Fibroblast of lung (primary cell): ENCODE measurements at places on chromosomes 4 and X. TPM values are rescaled to one million over a fixed set of nuclear protein-coding genes. Genes with fewer than 3 reads are reported as not detected.

The TMSB15A gene
- 3.6 and 4.1 TPM in 2 replicates for total RNA-seq

The FABP2 gene
- total RNA-seq, result not detected in 2 replicates

The TMEM154 gene
- total RNA-seq, result 0.50 and 0.77 TPM in 2 replicates

GRCh38 chrX:5644776-5645175 lies 583.9 kb downstream of the NLGN4X start:
- no peaks in the 10 kb centered on the region for H3K36me3 ChIP-seq
- DNase-seq, result no peak
- H3K4me3 ChIP-seq, result no peak overlapping the region
- no peak overlapping the region for H3K27ac ChIP-seq

DNA sequence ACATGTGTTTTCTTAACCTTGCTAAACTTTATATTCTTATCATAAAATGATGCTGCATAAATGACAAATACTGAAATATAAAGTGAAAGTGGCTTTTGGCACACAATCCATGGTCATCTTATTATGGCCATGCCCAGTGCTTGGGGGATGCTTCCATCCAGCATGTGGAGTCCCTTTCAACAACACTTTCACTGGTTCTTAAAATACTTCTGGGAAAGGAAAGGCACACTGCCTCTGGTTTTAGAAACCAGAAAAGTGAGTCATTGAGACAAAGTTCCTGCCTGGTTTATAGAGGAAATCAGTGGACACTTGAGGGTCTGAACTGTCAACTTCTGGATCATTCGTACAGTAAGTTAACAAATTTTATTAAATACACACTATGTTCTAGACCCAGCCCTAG lies 248.0 kb upstream of the ADAMTS3 start:
- no peaks in the 10 kb centered on the region for H3K4me1 ChIP-seq
- no peaks in the 10 kb centered on the region for H3K36me3 ChIP-seq
- H3K27ac ChIP-seq, result no peak overlapping the region
- no peak overlapping the region for H3K4me3 ChIP-seq
- DNase-seq, result no peak

DNA sequence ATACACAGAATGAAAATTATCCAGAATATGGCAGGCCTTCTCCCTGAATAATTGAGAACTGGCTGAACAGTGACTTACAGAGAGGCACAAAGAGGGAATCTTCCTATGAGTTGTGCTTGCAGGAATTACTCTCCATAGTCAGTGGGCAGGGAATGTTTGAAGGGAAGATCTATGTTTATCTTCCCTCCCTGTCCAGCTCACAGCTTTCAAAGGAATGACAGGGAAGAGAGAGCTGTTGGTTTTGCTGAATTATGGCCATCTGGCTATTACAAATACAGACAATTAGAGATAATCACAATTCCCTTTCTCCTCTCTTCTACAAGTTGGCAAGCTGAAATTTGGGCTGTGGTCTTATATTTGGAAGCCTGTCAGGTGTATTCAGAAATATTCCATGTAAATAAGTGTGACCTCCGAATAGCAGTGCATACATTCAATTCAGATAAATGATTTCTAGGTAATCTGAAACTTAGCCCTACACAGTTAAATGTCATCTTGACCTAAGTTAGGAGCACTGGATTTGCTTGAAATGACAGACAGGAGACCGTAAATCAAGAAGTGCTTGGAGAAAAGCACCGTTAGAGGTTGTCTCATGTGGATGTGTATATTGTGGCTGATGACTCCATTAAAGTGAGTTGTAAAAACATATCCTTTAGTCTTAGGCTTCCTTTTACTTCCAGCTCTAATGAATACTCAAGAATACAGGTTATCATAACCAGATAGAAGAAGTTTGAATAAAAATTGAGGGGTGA lies 136.8 kb downstream of the C4orf33 start:
- no peak for DNase-seq
- H3K4me1 ChIP-seq, result no peaks in the 10 kb centered on the region
- no peaks in the 10 kb centered on the region for H3K36me3 ChIP-seq
- no peak overlapping the region for H3K4me3 ChIP-seq

The PAGE2B gene
- total RNA-seq, result not detected in 2 replicates

DNA sequence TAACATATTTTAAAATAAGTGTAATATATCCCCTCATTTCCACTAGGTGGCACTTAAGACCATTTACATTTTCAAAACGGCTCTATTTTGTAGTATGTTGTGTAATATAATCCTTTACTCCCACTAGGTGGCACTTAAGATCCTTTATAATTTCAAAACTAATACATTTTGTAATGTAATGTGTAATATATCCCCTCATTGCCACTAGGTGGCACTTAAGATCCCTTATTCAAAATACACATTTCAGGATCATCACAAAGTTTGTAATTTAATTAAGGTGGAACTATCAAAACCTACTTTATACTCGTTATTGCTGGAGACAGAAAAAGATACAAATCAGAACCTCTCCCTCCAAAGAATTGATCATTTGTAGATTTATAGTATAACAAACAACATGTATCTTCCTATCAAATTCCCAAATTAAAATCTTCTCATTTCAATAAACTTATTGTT lies 132.5 kb downstream of the ARHGAP6 start:
- no peak overlapping the region for H3K27ac ChIP-seq
- DNase-seq, result peak; percentile 78
- no peak overlapping the region for H3K4me3 ChIP-seq
- no peaks in the 10 kb centered on the region for H3K27me3 ChIP-seq
- H3K4me1 ChIP-seq, result peaks cover 3% of the 10 kb centered on the region

DNA sequence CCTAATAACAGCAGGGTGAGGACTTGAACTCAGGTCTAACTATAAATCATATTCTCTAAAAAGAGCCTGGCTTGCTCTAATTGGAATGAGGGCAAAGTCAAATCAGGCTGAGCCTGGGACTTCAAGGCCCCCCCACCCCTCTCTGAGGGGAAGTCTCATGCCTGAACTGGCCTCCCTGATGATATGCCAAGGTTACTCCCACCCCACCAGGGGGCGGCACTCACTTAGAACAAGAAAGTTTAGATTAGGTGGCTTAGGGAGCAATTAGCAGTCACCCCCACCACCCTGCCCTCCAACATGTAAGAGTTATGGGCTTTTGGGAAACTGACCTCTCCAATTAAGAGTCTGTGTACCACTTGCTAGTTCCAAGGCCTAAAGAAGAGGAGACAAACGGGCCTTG lies 2.7 kb downstream of the FOXO4 start:
- H3K4me1 ChIP-seq, result no peaks in the 10 kb centered on the region
- H3K27me3 ChIP-seq, result no peaks in the 10 kb centered on the region
- H3K36me3 ChIP-seq, result no peaks in the 10 kb centered on the region
- peak; percentile 25 for DNase-seq

- H3K4me1 ChIP-seq, result peaks cover 20% of the 10 kb centered on the region
- H3K27ac ChIP-seq, result no peak overlapping the region
- DNase-seq, result no peak
- no peak overlapping the region for H3K4me3 ChIP-seq
- no peaks in the 10 kb centered on the region for H3K27me3 ChIP-seq
- no peaks in the 10 kb centered on the region for H3K36me3 ChIP-seq
These were observed 105.4 kb downstream of the ANXA3 start for GRCh38 chr4:78656968-78657445.

GRCh38 chr4:105641845-105642244 lies 66.6 kb downstream of the INTS12 start:
- no peaks in the 10 kb centered on the region for H3K27me3 ChIP-seq
- no peaks in the 10 kb centered on the region for H3K4me1 ChIP-seq
- H3K36me3 ChIP-seq, result no peaks in the 10 kb centered on the region
- H3K27ac ChIP-seq, result no peak overlapping the region

The CCDC110 gene
- total RNA-seq, result 2.0 and 2.3 TPM in 2 replicates

The CD40LG gene
- total RNA-seq, result not detected in 2 replicates

GRCh38 chrX:154140742-154141141 lies 3.3 kb upstream of the OPN1LW start:
- H3K36me3 ChIP-seq, result no peaks in the 10 kb centered on the region
- no peaks in the 10 kb centered on the region for H3K27me3 ChIP-seq
- no peak for DNase-seq

The RIBC1 gene
- 0.77 and 1.3 TPM in 2 replicates for total RNA-seq

DNA sequence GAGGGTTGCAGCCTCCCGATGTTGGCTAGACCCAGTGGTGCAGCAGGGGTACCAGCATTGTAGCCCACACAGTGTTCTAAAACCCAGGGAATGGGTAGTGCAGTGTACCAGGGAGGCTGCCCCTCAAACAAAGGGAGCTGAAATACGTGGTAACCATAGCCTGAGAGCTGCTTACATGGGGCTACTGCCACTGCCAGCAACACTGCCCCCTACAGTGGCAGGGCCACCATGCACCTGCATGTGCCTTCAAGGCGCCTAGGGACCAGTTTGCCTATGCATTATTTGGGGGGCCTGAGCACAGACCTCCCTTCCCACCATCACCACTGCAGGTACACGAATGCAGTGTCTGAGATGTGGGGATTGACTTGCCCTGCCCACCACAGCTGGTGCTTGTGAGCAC lies 21.0 kb upstream of the BMP15 start:
- no peaks in the 10 kb centered on the region for H3K36me3 ChIP-seq
- no peak overlapping the region for H3K27ac ChIP-seq

DNA sequence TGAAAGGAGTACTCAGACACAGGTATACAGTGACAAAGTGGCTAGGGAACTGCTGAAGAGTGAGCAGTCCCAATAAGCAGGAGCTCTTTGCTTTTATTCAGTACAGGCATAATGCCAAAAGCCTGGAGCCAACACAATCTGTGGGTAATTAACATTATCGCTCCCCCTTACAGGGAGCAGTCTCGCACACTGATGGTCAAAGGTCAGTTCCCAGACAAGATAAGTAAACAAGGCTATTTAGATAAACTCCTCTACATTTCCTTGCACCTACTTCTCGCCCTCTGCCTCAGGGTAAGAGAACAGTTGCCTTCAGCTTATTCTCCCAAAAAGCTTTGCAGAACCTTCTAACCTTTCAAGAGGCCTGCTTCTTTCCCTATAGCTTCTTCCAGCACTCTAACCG lies 73.9 kb upstream of the TAF9B start:
- H3K4me3 ChIP-seq, result no peak overlapping the region
- H3K27ac ChIP-seq, result no peak overlapping the region
- no peaks in the 10 kb centered on the region for H3K27me3 ChIP-seq
- H3K36me3 ChIP-seq, result no peaks in the 10 kb centered on the region
- DNase-seq, result no peak
- H3K4me1 ChIP-seq, result no peaks in the 10 kb centered on the region

GRCh38 chr4:81808011-81808672 lies 336.4 kb upstream of the RASGEF1B start:
- no peaks in the 10 kb centered on the region for H3K27me3 ChIP-seq
- peak; percentile 1 for DNase-seq
- H3K27ac ChIP-seq, result no peak overlapping the region
- H3K36me3 ChIP-seq, result no peaks in the 10 kb centered on the region
- no peak overlapping the region for H3K4me3 ChIP-seq

- no peaks in the 10 kb centered on the region for H3K4me1 ChIP-seq
- H3K27me3 ChIP-seq, result no peaks in the 10 kb centered on the region
- DNase-seq, result no peak
- H3K36me3 ChIP-seq, result no peaks in the 10 kb centered on the region
- H3K27ac ChIP-seq, result no peak overlapping the region
These were observed 64.5 kb downstream of the CPE start for GRCh38 chr4:165443276-165443675.

The SYP gene
- 0.17 and 0.26 TPM in 2 replicates for total RNA-seq

GRCh38 chrX:16772460-16772859 lies 13.8 kb upstream of the TXLNG start:
- H3K27ac ChIP-seq, result no peak overlapping the region
- H3K27me3 ChIP-seq, result no peaks in the 10 kb centered on the region
- H3K4me1 ChIP-seq, result no peaks in the 10 kb centered on the region
- DNase-seq, result no peak
- H3K4me3 ChIP-seq, result no peak overlapping the region
- no peaks in the 10 kb centered on the region for H3K36me3 ChIP-seq

GRCh38 chr4:107270614-107271013 lies 234.5 kb upstream of the DKK2 start:
- no peak for DNase-seq
- no peak overlapping the region for H3K4me3 ChIP-seq
- no peaks in the 10 kb centered on the region for H3K27me3 ChIP-seq
- no peaks in the 10 kb centered on the region for H3K4me1 ChIP-seq

- no peak for DNase-seq
- H3K36me3 ChIP-seq, result peaks cover 2% of the 10 kb centered on the region
- H3K4me1 ChIP-seq, result no peaks in the 10 kb centered on the region
- H3K27me3 ChIP-seq, result no peaks in the 10 kb centered on the region
These were observed 28.3 kb downstream of the USO1 start for GRCh38 chr4:75752637-75753036.

DNA sequence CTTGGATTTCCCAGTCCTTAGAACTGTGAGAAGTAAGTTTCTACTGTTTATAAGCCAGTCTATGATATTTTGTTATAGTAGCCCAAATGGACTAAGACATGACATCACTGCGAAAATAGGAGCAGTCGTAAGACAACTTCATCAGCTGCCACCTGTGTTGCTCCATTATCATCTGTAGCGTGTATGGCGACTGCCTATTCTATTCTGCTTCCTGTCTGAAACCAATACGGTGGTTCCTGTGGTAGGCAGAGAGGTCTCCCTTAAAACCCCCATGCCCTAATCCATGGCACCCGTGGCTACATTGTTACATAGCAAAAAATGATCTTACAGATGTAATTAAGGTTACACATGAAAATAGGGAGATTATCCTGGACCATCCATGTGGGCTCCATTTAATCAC lies 105.4 kb upstream of the FAT1 start:
- H3K36me3 ChIP-seq, result no peaks in the 10 kb centered on the region
- no peak overlapping the region for H3K4me3 ChIP-seq
- H3K4me1 ChIP-seq, result no peaks in the 10 kb centered on the region
- DNase-seq, result no peak

The GUCY1B1 gene
- 37.8 and 39.3 TPM in 2 replicates for total RNA-seq

- H3K27ac ChIP-seq, result no peak within 1 kb of the TSS
- H3K4me1 ChIP-seq, result no peaks in the 10 kb centered on the region
- no peaks in the 10 kb centered on the region for H3K27me3 ChIP-seq
- no peak within 1 kb of the TSS for H3K4me3 ChIP-seq
- H3K36me3 ChIP-seq, result peaks cover 2% of the 10 kb centered on the region
These were observed at the start of gene SRPK3 for GRCh38 chrX:153780678-153781427. TSS of gene SRPK3 (plus strand) at chrX:153781041. CDS start at chrX:153781087, 46 bp downstream.

The NPNT gene
- 5.9 and 20.3 TPM in 2 replicates for total RNA-seq

The PPBP gene
- total RNA-seq, result not detected in 2 replicates

DNA sequence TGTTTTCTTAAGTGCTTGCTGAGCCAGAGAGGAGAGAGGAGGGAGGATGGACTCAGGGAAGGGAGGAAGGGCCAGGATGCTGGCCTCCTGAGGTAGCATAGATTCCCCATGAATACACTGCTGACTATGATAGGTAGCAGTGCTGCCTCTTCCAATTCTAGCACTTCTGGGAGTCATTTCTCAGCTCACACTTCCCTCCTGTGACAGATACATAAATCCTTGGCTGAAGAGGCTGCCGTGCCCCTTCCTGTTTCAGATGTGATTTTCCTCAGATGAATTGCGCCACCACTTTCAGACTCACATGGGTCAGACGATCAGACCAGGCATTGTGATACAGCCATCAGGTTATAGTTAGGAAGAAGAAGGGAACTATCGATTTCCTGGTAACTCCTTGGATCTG lies 22.4 kb downstream of the TSC22D3 start:
- H3K4me3 ChIP-seq, result no peak overlapping the region
- H3K4me1 ChIP-seq, result no peaks in the 10 kb centered on the region
- H3K27ac ChIP-seq, result no peak overlapping the region
- no peak for DNase-seq
- no peaks in the 10 kb centered on the region for H3K36me3 ChIP-seq
- H3K27me3 ChIP-seq, result no peaks in the 10 kb centered on the region

The SPATA18 gene
- total RNA-seq, result 17.7 and 20.5 TPM in 2 replicates

GRCh38 chr4:109754093-109754857 lies 24.4 kb upstream of the PLA2G12A start:
- H3K4me1 ChIP-seq, result no peaks in the 10 kb centered on the region
- H3K36me3 ChIP-seq, result no peaks in the 10 kb centered on the region
- DNase-seq, result no peak
- H3K4me3 ChIP-seq, result no peak overlapping the region
